Lung microvascular endothelial cell (primary cell): ENCODE measurements at places on chromosomes 2 and 18. TPM values are rescaled to one million over a fixed set of nuclear protein-coding genes. Genes with fewer than 3 reads are reported as not detected.

The HAAO gene
- not detected in 2 replicates for total RNA-seq

The MAPRE3 gene
- total RNA-seq: 0.65 and 0.79 TPM in 2 replicates

The MSTN gene
- total RNA-seq: not detected in 2 replicates

The MOGAT1 gene
- total RNA-seq: not detected in 2 replicates

The TCF23 gene
- not detected in 2 replicates for total RNA-seq

The DYNAP gene
- total RNA-seq: not detected in 2 replicates

The MC2R gene
- not detected in 2 replicates for total RNA-seq

The MAP3K19 gene
- not detected in 2 replicates for total RNA-seq

The PAX3 gene
- under 0.01 TPM in 1 of 2 replicates, not detected in the other for total RNA-seq

The ERBB4 gene
- total RNA-seq: under 0.01 TPM in 2 replicates

The HOXD8 gene
- total RNA-seq: 15.5 and 27.4 TPM in 2 replicates

The RGPD3 gene
- total RNA-seq: under 0.01 TPM in 2 replicates

The PSMA8 gene
- total RNA-seq: not detected in 2 replicates

The SNTG2 gene
- 0.79 TPM in 1 of 2 replicates, not detected in the other for total RNA-seq

The HSPD1 gene
- total RNA-seq: 97.6 and 102 TPM in 2 replicates

The VWA3B gene
- not detected in 2 replicates for total RNA-seq

The UGT1A1 gene
- total RNA-seq: not detected in 2 replicates

The ERICH2 gene
- not detected in 2 replicates for total RNA-seq

The TMEM178A gene
- total RNA-seq: 0.22 TPM in 1 of 2 replicates, not detected in the other

The ACKR3 gene
- total RNA-seq: 5.0 and 17.9 TPM in 2 replicates

The C2orf15 gene
- total RNA-seq: 0.20 and 0.22 TPM in 2 replicates

The TLX2 gene
- not detected in 2 replicates for total RNA-seq

The SANBR gene
- total RNA-seq: 7.8 and 15.1 TPM in 2 replicates

The PROM2 gene
- total RNA-seq: 0.20 and 0.22 TPM in 2 replicates

The CTLA4 gene
- total RNA-seq: 0.40 and 0.44 TPM in 2 replicates

The ANKRD29 gene
- 0.65 and 0.79 TPM in 2 replicates for total RNA-seq

The IL1F10 gene
- total RNA-seq: not detected in 2 replicates

The MEP1B gene
- not detected in 2 replicates for total RNA-seq

The KLHL41 gene
- total RNA-seq: under 0.01 and 0.20 TPM in 2 replicates

The SERPINB12 gene
- total RNA-seq: not detected in 2 replicates

The CNDP1 gene
- total RNA-seq: not detected in 2 replicates

The BABAM2 gene
- total RNA-seq: 12.6 and 14.7 TPM in 2 replicates

The LMAN1 gene
- total RNA-seq: 66.0 and 78.2 TPM in 2 replicates

The CNPPD1 gene
- total RNA-seq: 15.5 and 26.4 TPM in 2 replicates

The KHK gene
- 2.2 and 3.4 TPM in 2 replicates for total RNA-seq

The ABHD1 gene
- total RNA-seq: under 0.01 TPM in 1 of 2 replicates, not detected in the other

The LRRC30 gene
- not detected in 2 replicates for total RNA-seq

The CTAGE1 gene
- total RNA-seq: not detected in 2 replicates

The MC4R gene
- not detected in 2 replicates for total RNA-seq

The SLC30A3 gene
- 7.8 and 16.9 TPM in 2 replicates for total RNA-seq

The RBKS gene
- total RNA-seq: 1.1 and 1.4 TPM in 2 replicates

The CMPK2 gene
- 0.20 and 0.65 TPM in 2 replicates for total RNA-seq
